NCI-H1417 treated with DMSO at 0.1 percent for 48 hours (cell line): ENCODE measurements at places on chromosomes 16 and 17.

- no peak for DNase-seq
Measured at GRCh38 chr17:80780381-80781198, 211.1 kb upstream of the CHMP6 start.

GRCh38 chr16:73432850-73433730 is 385.2 kb upstream of the ZFHX3 start:
- DNase-seq: no peak

DNA sequence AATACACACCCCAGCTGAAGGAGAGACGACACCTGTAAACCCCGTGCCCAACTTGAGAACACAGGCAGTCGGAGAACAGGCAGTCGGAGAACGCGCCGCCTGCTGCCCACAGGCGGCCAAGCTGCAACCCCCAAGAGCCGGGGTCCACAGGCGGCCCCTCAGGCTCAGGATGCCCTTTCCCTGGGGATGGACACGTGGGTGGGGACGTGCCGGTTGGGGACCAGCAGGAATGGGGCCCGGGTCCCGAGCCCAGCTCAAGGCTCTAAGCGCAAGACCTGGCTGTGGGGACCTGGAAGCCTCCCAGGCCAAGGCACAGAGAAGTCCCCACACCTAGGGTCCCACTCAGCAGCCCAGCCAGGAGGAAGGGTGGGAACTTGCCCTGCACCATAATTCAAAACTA is 79.5 kb upstream of the GNG13 start:
- no peak for DNase-seq

DNA sequence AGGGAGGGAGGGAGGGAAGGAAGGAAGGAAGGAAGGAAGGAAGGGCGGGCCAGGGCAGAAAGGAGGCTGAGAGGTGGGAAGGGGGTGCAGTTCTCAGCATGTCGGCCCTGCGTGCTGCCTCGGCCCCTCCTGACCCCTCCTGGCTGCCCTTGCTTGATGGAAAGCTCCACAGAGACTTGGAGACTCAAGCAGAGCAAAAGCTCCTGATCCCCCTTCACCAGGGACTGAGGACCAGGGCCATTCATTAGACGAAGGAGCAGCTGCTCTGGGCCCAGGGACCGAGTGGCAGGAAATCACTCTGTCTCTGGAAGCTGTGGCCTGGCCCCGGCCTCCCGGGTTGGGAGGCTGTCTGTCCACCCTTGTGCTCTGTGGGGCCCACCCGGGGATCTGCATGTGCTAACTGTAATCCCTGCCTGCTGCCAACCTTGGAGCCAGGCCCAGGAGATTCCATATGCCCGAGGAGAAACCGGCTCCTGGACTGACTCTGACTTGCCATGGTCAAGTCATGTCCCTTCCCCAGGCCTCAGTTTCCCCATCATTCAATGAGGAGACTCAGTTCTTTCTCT is 27.4 kb upstream of the C1QL1 start:
- DNase-seq: no peak

GRCh38 chr16:70735141-70735979 is 49.5 kb upstream of the MTSS2 start:
- DNase-seq: no peak

GRCh38 chr17:40340880-40341807 is 23.4 kb downstream of the GJD3 start:
- no peak for DNase-seq

DNA sequence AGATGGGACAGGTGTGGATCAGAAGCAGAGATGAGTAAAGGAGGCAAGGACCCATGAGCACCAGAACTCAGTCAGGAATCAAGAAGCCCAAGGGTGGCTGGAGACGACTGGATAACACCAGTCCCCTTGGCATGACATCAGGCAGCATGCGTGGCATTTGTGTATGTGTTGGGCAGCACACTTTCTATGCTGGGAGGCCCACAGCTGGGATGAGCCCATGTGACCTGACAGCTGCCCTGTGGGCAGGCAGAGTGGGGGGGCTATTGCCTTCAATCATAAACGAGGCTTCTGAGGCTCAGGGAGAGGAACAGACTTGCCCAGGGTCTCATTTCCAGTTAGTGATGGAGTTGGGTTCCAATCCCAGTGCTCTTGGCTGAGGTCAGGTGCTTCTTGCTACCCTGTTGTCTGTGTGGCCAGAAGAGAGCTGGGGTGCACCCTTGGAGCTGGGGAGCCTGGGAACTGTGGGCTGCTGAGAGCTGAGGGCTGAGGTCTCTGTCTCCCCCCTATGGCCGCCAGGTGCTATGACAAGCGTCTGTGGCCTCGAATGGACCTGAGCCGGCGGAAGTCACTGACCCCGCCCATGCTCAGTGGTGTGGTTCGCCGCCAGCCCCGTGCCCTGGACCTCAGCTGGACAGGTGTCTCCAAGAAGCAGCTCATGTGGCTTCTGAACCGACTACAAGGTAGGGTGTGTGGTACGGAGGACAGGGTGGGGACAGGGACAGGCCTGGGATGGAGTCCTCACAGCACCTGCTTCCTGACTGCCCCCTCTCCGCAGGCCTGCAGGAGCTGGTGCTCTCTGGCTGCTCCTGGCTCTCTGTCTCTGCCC is 7.1 kb upstream of the ORAI3 start:
- DNase-seq: no peak

- DNase-seq: no peak
Measured at GRCh38 chr17:35088356-35088880, 24.9 kb upstream of the RFFL start.

GRCh38 chr16:83171396-83171795 is 544.6 kb downstream of the CDH13 start:
- DNase-seq: no peak

DNA sequence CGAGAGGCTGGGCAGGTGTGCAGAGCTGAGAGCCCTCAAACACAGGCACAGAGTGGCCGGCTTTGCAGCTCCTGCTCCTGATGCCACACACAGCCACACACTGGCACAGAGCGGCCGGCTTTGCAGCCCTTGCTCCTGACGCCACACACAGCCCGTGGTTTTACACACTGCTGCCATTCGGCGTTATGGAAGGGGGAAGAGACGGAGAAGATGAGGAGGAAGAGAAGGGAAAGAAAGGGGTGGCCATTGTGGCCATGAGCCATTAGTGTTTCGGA is 26.8 kb downstream of the WSCD1 start:
- no peak for DNase-seq

- DNase-seq: no peak
Measured at GRCh38 chr16:57892447-57893096, 78.4 kb downstream of the CNGB1 start.

- DNase-seq: no peak
Measured at GRCh38 chr17:45320349-45320930, 3.6 kb upstream of the MAP3K14 start.

- DNase-seq: no peak
Measured at GRCh38 chr17:41917679-41918313, 955 bp downstream of the ACLY start.

- DNase-seq: no peak
Measured at GRCh38 chr16:1107141-1107540, 11.1 kb upstream of the C1QTNF8 start.

- DNase-seq: no peak
Measured at GRCh38 chr17:29664743-29665480, 42.2 kb upstream of the CORO6 start.

DNA sequence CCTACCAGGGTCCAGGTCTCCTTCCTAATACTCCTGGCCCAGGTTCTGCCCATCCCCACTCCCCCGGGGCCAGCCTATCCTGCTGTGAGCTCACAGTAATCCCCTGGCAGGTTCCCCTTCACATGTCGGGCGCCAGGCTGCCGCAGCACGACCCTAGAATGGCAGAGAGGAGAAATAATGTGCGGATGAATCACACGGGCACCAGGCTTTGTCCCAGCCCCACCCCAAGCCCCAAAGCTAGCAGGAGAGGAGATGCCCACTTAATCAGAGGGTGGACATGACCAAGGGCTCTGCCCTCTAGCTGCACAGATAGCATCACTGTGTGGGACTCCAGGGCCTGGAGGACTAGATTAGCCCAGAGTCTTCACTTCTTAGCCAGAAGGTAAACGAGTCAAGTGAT is 39.5 kb downstream of the ST3GAL2 start:
- DNase-seq: no peak

DNA sequence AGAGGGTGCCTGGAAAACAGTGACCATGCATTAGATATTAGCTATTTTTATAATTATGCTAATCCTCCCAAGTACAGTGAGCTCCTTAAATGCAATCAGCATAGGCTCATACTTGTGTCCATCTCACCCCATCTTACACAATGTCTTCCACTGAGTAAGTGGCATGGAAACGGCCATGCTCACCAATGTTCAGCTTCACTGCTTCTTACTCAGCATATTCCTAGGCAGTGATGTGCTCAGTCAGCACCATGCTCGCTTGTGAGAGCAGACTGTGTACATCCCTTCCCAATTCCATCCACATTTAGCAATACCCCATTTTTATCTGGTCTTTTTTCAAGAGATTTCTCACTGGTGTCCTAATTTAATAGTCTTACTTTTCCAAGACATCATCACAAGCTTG is 454.8 kb upstream of the SOX9 start:
- no peak for DNase-seq

GRCh38 chr17:27241346-27241946 is 52.5 kb upstream of the WSB1 start:
- no peak for DNase-seq

DNA sequence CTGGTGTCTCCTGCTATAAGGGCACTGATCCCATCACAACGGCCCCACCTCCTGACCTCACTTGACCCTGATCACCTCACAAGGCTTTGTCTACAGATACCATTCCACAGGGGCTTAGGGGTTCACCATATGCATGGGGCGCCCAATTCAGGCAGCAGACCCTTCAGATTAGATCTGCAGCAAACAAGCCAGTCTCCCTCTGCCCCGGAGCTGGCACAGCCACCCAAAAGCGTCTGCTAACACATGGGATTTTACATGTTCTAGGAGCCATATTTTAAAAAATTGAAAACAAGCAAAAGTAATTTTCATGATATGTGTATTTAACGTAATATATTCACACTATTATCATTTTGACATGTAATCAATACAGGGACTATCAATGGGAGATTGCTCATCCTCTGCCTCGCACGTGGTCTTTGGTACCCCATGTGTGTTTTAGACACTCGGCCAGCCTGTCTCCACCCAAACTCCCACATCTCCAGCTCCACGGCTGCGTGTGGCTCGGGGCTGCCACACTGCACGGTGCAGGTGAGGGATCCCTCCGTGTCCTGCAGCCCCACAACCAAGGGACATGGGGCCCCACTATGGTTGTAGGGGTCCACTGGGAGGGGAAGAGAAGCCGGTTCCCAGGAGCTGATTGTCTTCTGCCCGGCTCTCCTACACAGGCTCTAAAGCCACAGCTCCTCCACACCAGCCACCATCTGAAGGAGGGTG is 107.6 kb downstream of the RBFOX3 start:
- no peak for DNase-seq

- DNase-seq: no peak
Measured at GRCh38 chr17:77385750-77386501, 245.2 kb downstream of the SEC14L1 start.

GRCh38 chr16:11407047-11407982 is 62.1 kb downstream of the RMI2 start:
- DNase-seq: no peak

DNA sequence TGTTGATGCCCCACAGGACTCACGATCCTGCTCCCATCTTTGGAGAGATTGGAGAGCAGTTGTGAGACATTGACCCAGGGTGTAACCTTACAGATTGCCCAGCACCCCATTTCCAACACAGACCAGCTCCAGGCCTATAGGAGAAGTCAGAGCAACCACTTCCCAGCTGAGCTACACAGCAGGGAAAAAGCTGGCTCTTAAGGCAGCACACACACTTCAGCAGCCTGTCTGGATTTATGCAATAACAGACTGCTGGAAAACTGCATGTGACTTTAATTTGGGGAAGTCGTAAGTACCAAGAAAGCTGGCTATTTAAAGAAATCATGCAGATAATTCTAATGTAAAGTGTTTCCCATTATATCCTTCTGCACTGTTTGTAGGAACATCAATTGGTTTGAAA is 30.8 kb downstream of the NOG start:
- DNase-seq: no peak

DNA sequence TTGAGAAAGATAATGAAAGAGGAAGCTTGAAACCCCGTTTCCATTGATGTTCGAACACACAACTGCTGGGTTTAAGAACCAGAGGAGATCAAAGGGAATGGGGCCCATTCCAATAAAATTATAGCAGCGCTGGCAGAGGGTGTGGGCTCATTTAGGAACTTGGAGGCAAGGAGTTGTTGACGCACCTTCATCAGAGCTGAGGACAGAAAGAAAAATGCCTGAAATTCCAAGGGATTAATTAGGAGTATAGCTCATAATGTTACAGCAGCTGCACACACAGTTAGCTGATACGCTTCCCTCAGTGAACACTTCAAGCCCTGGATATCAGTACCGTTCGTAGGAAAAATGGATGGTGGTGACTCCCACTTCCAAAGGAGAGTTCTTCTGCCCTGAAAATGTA is 127.2 kb downstream of the AXIN2 start:
- DNase-seq: no peak

GRCh38 chr16:11737713-11738112 is 4.9 kb downstream of the TXNDC11 start:
- no peak for DNase-seq

GRCh38 chr17:41523787-41524186 is 4.3 kb downstream of the KRT19 start:
- no peak for DNase-seq

- DNase-seq: no peak
Measured at GRCh38 chr17:78960928-78961327, 18.8 kb downstream of the LGALS3BP start.

GRCh38 chr17:50133028-50133768 is 3.2 kb upstream of the SAMD14 start:
- DNase-seq: no peak

- DNase-seq: no peak
Measured at GRCh38 chr17:79176792-79177601, 102.4 kb downstream of the ENGASE start.

DNA sequence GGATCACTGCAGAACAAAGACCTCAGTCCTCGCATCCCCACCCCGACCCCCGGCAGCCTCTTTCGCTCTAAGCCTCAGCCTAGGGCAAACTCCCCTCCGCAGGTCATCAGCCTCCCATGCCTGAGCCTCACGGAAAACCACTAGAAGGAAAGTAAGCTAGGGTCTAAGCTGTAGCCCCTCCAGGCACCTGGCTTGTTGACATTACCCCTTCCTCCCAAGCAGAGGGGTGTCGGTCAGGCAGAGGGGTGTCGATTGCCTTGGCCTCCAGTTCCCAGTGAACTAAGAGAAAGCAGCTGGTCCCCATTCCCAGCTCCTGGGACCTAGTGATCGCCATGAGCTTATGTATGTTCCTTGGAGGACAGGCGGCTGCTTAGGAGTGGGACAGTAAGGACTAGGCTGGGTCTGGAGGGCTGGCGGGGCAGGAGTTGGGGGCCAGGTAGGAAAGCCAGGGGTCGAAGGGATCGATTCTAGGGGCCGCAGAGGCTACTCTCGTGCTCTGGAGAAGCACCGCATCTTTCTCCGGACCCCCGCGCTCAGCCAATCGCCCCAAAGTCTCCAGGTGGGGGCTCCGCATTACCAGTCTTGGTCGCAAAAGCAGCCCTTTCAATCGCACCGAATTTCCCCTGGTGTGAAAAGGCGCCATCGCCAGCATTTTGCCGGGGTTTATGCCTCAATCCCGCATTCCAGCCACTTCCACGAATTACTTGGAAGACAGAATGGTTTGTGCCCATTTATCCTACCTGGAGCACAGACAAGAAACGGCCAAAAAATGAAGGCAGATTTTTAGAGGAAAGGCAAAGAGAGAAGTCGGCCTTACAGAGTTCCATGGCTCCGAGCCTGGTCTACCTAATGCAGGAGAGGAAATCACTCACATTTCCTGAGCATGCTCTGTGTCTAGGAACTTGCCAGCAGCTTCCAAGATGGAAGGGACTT is 21.3 kb upstream of the HOXB13 start:
- no peak for DNase-seq

- no peak for DNase-seq
Measured at GRCh38 chr17:28247671-28248555, 71.1 kb upstream of the TMEM97 start.
